Stimulated activated CD4-positive, alpha-beta T cell treated with anti-CD3 and anti-CD28 coated beads, Interleukin-1b, Interleukin-23, amount 100 ng/mL, for 1 hour (primary cell): ENCODE measurements at places on chromosomes 1 and 21.

DNA sequence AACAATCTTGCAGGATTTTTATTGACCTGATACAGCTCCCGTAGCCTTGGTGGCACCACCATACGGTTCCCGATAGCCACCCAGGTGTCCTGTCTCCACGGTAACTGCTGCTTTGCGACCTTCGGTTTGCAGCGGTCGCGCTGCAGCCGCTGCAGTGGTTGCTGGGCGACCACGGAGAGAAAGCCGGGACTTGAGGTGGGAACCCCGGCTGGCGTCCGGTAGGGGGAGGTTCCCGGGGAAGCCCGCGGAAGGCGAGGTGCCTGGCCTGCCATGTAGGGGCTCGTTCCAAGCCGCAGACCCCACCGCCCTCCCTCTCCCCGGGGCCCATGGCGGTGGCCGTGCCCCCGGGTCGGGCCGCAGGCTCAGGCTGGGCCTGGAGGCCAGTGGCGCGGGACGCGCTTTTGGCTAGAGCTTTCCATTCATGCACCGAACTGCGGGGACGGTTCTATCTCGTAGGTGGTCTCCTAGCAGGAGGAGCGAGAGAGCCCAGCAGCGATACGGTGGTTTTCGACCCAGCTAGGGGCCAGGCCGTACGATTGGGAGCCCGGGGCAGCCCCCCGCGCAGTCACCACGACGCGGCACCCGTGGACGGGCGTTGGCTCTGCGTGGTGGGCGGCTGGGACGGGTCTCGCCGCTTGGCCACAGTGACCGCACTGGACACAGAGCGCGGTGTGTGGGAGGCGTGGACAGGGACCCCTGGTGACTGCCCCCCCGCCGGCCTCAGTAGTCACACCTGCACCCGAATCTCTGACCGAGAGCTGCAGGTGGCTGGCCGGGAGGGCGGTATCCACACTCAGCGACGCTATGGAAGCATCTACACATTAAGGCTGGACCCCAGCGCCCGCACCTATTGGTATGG is at the start of gene KLHDC9:
KLHDC9 (plus strand) TSS at position 152 of the 859 bp plus-strand sequence; CDS start at position 327, 175 bp downstream.
- no peak for DNase-seq

DNA sequence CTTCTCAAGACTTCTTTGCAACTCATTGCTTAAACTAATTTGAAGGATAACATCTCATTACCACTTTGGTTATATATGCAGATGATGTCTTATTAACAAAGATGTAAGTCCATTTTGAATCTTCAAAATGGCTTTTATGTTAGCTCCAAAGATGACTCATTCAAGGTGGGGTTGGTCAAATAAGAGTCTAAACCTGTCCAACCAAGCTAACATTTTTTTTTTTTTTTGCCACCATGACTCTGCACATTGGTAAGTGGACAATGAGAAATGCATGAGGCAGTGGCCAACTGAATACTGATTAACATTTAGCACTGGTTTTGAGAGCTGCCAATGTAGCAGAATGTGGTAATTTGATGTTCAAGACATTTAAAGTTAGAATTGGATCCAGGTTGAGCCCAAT is 278 bp upstream of the KRTAP27-1 start:
- no peak for DNase-seq

GRCh38 chr1:53687426-53687825 is 51.5 kb downstream of the GLIS1 start:
- DNase-seq = no peak

- DNase-seq = no peak
Observed at GRCh38 chr1:57034713-57035112, 68.9 kb upstream of the C8B start.

GRCh38 chr1:241316372-241316771 is 40.6 kb downstream of the RGS7 start:
- DNase-seq = no peak

DNA sequence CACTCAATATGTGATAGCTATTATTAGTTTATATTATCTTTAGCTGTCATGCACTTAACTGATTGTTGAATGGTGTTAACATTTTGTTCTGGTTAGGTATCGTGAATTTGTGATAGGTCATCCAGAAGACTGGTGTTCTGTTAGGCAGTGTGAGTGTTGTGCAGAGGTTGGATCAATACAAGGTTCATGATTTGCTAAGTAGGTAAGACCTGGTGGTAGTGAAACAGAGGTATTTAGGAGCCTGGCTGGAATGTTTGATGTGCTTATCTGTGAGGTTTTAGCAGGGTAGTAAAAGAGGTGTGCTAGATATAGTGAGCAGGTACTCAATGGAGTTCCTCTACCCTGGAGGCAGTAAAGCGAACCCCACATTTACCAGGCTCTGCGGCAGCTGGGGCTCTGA is 20.3 kb upstream of the FCRL4 start:
- DNase-seq = no peak

- no peak for DNase-seq
Observed at GRCh38 chr1:209266590-209267205, 316.8 kb upstream of the CAMK1G start.

DNA sequence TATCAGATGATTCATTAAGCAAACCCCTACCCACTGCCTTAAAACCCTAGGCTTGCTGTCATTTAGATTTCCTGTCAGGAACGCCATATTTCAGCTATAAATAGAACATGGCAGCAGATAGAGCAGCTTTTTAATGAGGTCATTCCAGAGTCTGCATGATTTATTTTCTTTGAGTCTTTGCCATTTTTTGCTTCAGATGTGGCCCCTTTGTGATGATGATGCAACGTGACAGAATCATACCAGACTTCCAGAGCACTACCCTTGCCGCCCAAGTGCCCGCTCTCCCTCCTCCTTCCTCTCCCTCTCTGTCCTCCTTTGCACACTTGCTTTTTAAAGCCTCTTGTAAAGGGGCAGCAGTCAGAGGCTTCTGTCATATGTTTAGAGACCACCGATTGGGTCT is 55.5 kb upstream of the TRIM67 start:
- DNase-seq = no peak

DNA sequence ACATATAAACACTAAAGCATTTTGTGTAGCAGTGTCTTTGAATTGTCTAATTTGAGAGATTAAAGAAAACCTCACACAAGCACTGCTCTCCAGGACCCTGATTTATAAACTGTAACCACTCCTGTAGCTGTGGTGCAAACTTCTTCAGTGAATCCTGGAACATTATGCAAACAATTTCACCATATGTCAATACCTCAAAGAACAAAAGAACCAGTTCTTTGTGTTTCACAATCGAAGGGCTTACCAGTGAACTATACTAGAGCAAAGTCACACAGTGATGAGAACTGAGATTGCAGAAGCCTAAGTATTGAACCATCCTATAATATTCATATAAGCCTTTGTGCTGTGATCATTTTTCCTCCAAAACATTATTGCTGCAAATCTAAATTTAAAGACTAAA is 21.5 kb downstream of the DPH5 start:
- no peak for DNase-seq

DNA sequence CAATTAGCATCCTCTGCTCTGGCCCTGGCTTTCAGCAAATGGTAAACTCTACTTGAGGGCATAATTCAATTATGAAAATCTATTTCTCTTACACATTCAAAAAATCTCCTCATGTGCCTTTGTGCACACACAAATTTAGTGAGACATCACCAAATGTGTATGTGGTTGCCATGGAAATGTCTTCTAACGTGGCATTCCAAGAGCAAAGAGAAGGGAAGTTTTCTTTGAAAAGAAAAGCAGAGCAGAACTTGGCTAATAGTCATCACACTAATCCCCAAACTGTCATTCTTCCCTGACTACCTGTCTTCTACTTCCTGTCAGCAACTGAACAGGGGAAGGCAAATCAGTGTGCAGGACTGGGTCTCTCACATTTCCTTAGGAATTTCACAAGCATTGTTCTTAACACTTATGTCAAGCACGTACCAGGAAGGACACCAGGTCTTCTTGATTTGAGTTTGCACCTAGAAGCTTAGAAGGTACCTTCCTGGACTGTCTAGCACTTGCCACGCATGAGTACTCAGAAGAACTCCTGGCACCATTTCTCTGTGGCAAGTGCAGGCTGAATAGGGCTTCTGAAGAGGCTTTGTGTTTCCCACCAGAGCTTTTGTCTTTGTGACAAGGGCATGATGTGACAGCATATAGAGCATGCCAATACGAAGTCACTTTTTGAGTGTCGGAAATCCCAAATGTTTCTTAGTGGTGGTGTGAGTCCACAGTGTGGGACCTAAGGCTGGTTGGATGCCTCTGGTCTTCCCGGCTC is 32.3 kb downstream of the MAN1C1 start:
- no peak for DNase-seq

DNA sequence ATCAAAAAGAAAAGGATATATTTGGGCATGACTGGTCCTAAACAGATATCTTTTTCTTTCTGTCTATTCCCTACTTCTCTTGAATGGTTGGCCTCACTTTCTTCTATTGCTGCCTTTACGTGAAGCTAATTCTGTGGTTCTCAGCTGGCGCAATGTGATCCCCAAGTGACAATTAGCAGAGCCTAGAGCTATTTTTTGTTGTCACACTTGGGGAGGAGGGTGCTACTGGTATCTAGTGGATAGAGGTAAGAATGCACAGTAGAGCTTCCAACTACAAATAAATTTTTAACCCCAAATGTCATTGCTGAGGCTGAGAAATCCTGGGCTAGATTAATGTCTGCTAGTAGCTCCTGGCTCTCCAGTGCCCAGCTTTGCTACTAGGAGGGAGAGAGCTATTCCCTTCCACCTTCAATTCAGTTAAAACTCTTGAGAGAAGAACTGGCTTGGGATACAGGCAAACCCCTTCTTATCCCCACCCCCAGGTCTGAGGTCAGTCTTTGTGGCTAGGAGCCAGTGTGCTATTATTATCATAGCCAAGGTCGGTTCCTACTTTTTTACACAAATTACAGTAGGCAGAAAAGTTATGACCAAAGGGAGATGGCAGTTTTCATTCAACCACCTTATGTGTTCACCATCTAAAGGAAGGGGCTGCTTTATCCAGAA is 102.1 kb downstream of the SNX7 start:
- DNase-seq = no peak

- DNase-seq = no peak
Observed at GRCh38 chr21:35565204-35565611, 495.1 kb downstream of the SETD4 start.

DNA sequence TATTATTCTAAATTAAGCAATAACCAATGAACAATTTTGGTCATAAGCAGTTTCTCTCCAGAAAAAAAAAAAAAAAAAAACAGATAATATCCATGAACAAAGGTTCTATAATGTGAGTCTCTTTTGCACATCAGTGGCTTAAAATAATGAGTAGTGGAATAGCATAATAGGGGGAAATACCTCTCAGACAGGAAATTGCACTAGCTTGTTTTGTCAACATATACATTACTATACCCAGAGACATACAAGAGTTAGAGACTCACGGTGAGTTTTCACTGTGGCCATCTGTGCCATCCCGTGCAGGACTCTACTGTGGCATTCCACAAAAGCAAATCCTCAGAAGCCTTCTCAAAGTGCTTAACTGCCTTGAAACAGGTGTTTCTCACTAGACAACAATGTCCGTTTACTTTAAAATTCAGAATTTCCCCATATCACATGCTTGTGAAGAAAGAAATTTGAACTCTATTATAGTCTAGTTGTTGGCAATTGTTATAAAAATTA is 697.9 kb downstream of the USP25 start:
- no peak for DNase-seq

DNA sequence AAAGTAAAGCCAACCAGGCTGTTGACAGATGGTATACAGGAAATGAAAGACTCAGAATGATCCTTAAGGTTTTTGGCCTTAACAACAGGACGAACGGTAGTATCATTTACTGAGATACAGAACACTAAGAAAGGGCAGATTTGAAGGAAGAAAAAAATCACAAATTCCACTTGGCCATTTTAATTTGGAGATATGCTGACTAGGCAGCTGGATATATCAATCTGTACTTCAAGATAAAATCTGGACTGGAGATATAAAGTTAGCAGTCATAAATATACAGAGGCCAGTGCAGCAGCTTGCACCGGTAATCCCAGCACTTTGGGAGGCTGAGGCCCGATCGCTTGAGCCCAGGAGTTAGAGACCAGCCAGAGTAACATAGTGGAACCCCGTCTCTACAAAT is 1.3 kb downstream of the NVL start:
- DNase-seq = no peak

- DNase-seq = no peak
Observed at GRCh38 chr1:228058949-228059633, 23.4 kb upstream of the ARF1 start.

DNA sequence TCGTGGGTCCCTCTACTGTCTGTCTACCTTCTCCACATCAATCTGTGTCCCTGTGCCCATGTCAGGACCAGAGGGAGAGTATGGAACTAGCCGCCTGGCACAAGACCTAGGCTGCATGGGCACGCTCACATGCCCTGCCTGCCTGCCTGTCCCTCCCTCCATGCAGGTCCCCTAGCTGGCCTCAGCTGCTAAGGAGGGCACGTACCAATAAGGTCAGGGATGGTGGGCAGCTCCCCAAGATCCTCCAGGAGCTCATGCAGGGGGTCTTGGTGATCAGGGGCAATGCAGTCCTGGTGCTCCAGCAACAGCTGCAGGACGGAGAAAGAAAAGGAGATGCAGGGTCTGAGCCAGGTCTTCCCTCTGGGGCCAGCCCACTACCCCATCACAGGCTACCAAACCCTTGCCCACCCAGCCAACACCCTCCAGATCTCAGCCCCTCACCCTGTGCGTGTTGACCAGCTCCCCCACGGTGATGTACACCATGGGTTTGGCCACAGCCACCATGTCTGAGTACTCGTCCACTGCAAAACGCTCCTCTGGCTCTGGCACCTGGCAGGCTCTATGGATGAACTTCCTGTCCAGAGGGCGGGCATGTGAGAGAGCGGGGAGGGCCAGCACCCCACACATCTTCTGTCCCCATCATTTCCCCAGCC is 33.1 kb upstream of the MEF2D start:
- no peak for DNase-seq

DNA sequence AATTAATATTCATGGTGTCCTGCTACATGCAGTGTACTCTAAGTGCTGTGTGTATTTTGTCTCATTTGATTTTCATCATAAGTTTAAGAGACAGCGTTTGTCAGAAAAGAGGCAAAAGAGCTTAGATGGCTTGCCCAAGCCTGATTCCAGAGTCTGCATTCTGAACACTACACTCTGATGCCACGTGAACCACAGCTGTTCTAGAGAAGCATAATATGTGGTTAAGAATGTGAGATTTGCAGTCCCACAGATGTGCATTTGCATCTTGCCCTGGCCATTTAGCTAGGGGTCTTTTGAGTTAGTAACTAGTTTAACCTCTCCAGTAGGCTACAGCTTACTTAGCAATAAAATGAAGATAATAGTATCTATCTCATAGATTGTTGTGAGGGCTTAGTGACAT is 9.2 kb upstream of the GADD45A start:
- DNase-seq = no peak

DNA sequence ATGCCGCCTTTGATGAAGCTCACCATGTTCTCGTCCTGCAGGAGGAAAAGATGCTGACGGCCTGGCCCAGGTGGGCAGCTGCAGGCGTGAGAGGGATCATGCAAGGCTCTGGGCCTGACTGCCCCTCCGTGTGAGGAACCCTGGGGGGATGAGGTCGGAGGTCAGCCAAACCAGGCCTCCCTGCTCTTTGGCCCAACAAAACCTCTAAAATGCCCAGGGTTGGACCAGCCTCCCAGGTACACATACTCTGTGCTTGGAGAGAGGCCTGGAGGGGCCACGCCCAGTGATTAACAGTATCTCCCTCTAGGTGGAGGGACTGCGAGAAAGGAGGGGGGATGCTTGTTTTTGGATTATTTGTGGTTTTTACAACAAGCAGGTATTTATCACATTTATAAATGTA is 21.1 kb downstream of the TTC39A start:
- DNase-seq = no peak

- DNase-seq = no peak
Observed at GRCh38 chr1:207805841-207806421, 54.1 kb downstream of the CD46 start.

GRCh38 chr1:19081218-19081893 is 124.9 kb upstream of the IFFO2 start:
- no peak for DNase-seq
